ENCODE measurements at places on chromosomes 16 and 17. TPM values are rescaled to one million over a fixed set of nuclear protein-coding genes. Genes with fewer than 3 reads are reported as not detected.
A peak's percentile ranks its signal among the peaks of the same experiment; 100 is the strongest.

GRCh38 chr17:16489431-16489830 lies 2.6 kb downstream of the LRRC75A start:
- peaks cover 12% of the 10 kb centered on the region for H3K4me1 ChIP-seq
- no peak overlapping the region for H3K27ac ChIP-seq
- DNase-seq, result no peak

- no peaks in the 10 kb centered on the region for H3K4me1 ChIP-seq
- no peaks in the 10 kb centered on the region for H3K36me3 ChIP-seq
- H3K4me3 ChIP-seq, result no peak overlapping the region
- no peak for DNase-seq
- no peak overlapping the region for H3K27ac ChIP-seq
- no peaks in the 10 kb centered on the region for H3K27me3 ChIP-seq
Measured at GRCh38 chr16:320206-320605, 32.3 kb downstream of the AXIN1 start.

- DNase-seq, result no peak
- H3K4me3 ChIP-seq, result no peak overlapping the region
- no peaks in the 10 kb centered on the region for H3K36me3 ChIP-seq
- H3K27ac ChIP-seq, result no peak overlapping the region
Measured at GRCh38 chr17:58913971-58914769, 158.5 kb downstream of the PPM1E start.

GRCh38 chr16:49910541-49911071 lies 54.7 kb upstream of the ZNF423 start:
- H3K27me3 ChIP-seq, result no peaks in the 10 kb centered on the region
- no peaks in the 10 kb centered on the region for H3K4me1 ChIP-seq
- no peaks in the 10 kb centered on the region for H3K36me3 ChIP-seq
- H3K27ac ChIP-seq, result no peak overlapping the region
- no peak for DNase-seq

DNA sequence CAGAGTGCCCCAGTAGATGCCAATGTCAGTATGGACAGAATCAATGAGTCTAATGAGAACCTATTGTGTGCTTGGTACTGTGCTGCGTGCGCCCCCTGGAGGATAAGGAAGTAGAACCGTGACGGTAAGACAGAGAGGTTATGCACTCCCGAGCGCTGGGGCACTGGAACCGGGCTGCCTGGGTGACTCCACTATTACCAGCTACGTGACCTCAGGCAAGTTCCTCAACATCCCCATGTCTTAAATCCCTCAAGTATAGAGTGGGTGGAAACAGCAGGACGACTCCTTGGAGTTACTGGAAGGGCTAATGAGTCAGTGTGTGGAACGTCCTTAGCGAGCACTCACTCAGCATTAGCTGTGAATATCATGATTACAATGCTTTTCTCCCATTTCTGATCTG lies 16.2 kb downstream of the CHST4 start:
- H3K4me3 ChIP-seq, result no peak overlapping the region
- DNase-seq, result peak; percentile 38
- H3K27me3 ChIP-seq, result no peaks in the 10 kb centered on the region
- H3K27ac ChIP-seq, result no peak overlapping the region

- DNase-seq, result no peak
- H3K36me3 ChIP-seq, result peaks cover 29% of the 10 kb centered on the region
- H3K27ac ChIP-seq, result no peak overlapping the region
Measured at GRCh38 chr17:57995076-57995956, 7.3 kb upstream of the VEZF1 start.

DNA sequence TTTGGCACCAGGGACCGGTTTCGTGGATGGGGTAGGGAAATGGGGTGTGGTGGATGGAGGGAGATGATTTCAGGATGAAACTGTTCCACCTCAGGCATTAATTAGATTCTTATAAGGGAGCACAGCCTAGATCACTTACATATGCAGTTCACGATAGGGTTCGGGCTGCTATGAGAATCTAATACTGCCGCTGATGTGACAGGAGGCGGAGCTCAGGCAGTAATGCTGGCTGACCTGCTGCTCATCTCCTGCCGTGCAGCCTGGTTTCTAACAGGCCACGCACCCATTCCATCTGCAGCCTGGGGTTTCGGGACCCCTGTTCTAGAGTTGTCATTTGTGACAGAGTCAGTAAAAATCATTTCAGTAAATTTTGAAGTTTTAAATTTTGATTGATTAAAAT lies 99.7 kb downstream of the CHD9 start:
- H3K4me1 ChIP-seq, result peaks cover 14% of the 10 kb centered on the region
- H3K27ac ChIP-seq, result no peak overlapping the region
- no peaks in the 10 kb centered on the region for H3K27me3 ChIP-seq
- DNase-seq, result no peak
- peaks cover 6% of the 10 kb centered on the region for H3K36me3 ChIP-seq
- no peak overlapping the region for H3K4me3 ChIP-seq

GRCh38 chr17:78284146-78284545 lies 52.7 kb downstream of the TMEM235 start:
- H3K36me3 ChIP-seq, result no peaks in the 10 kb centered on the region
- no peak overlapping the region for H3K4me3 ChIP-seq
- peaks cover 37% of the 10 kb centered on the region for H3K4me1 ChIP-seq
- no peak overlapping the region for H3K27ac ChIP-seq
- no peaks in the 10 kb centered on the region for H3K27me3 ChIP-seq

GRCh38 chr17:80270836-80271235 lies 10.2 kb downstream of the RNF213 start:
- H3K27me3 ChIP-seq, result no peaks in the 10 kb centered on the region
- H3K36me3 ChIP-seq, result no peaks in the 10 kb centered on the region
- no peak overlapping the region for H3K4me3 ChIP-seq
- no peak for DNase-seq
- no peaks in the 10 kb centered on the region for H3K4me1 ChIP-seq

Gene TP53TG3B
- total RNA-seq, result not detected

Gene CSH2
- total RNA-seq, result not detected

Gene GPR179
- total RNA-seq, result not detected

Gene CCL17
- 6.4 TPM for total RNA-seq

Gene TEDC2
- 6.5 TPM for total RNA-seq

Gene TBC1D3K
- not detected for total RNA-seq

Gene PRSS36
- total RNA-seq, result 5.8 TPM

Gene TMEM132E
- 0.10 TPM for total RNA-seq

All from left lung (tissue), 14 donors.